ENCODE measurements at places on chromosomes 4 and X.

DNA sequence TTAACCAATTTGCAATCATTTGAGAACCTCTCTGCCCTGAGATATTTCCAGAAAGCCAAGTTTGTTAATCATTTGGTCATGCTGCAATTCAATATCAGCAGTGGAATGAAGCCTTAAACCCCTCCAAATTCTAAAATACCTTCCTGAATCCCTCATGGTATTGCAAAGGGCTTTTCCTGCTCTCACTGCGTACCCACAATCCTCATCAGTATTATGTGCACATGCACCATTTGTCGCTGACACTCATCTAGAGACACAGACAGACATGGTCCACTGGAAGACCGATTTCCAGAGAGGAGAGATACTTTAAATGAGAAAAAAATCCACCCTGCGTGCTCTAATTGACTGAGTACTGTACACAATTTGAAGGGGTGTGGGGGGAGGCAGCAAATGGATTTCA, 104.4 kb downstream of the GPC3 start:
- H3K27me3 ChIP-seq: no peaks in the 10 kb centered on the region
- H3K36me3 ChIP-seq: peaks cover 14% of the 10 kb centered on the region
- peak overlapping the region; percentile 32 for H3K4me3 ChIP-seq

- H3K4me3 ChIP-seq: peak within 1 kb of the TSS; percentile 82
- peaks cover 15% of the 10 kb centered on the region for H3K4me1 ChIP-seq
- peaks cover 5% of the 10 kb centered on the region for H3K27me3 ChIP-seq
- peak; percentile 73 for DNase-seq
Observed at GRCh38 chrX:153934762-153935325, at the start of gene NAA10. Gene NAA10 (minus strand): TSS chrX:153935037. CDS start chrX:153934904, 133 bp downstream.

DNA sequence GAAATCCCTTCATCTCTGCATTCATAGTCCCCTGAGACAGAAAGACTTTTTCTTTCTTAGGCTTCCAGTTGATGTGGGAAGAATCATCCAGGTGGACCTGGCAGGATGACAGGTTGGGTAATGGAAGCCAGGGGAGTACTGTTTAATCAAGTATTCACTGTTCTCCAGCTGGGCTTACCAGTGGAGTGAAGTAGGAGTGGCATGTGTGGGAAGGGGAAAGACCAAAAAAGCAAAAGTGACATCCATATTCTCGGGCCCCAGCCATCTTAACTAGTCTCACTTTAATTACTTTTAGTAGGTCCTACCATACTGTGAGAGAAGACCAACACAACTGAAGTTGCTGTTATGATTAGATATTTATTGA, 18.5 kb downstream of the VSIG4 start:
- no peaks in the 10 kb centered on the region for H3K36me3 ChIP-seq
- H3K27ac ChIP-seq: no peak overlapping the region
- no peaks in the 10 kb centered on the region for H3K27me3 ChIP-seq
- DNase-seq: no peak
- H3K4me3 ChIP-seq: no peak overlapping the region

DNA sequence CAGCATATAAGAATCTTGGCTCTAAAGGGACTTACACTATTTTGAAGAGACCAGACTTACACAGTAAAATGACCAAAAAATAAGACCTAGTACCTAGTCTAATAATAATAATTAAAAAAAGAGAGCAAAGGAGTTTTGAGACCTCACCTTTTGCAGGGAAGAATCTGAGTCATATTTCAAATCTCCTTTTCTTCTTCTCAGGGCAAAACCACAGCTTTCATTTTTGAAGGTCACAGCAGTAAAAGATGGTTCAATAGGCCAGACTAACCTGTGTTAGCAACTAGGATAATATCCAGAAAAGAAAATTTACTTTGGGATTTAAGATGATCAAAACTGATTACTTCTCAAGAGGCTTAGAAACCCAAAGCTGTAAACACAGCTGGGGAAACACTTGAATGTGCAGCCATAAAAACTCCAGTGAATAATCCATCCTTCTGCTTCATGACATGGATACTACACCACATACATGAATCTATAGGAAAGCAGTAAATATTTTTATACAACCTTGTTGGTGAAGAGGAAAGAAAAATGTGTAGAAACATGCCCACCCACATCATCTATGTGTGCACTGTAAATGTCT, 25.9 kb upstream of the LNX1 start:
- no peak overlapping the region for H3K4me3 ChIP-seq
- DNase-seq: no peak
- H3K27ac ChIP-seq: no peak overlapping the region
- H3K27me3 ChIP-seq: no peaks in the 10 kb centered on the region
- no peaks in the 10 kb centered on the region for H3K36me3 ChIP-seq

DNA sequence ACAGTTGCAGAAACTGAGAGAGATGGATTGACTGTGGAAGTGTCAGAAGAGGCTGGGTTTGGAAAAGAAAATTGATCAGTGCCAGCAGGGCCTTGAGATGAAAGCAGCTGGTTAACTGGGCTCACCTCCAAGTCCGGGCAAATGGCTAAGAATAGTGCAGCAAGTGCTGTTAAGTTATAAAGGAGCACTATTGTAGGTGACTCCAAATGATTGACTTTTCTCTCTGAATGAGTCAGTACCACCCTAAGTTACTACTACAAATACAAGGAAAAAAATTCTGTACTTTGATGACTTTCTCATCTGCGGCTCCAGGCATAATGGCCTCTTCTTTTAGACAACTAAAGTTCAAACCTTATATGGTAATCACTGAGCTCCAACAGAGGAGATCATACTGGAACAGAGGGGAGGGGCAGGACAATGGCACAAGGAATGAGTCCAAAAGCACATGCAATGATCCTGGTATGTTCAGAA, 733.4 kb upstream of the INTU start:
- no peak for DNase-seq
- peaks cover 4% of the 10 kb centered on the region for H3K36me3 ChIP-seq
- H3K27ac ChIP-seq: no peak overlapping the region
- no peaks in the 10 kb centered on the region for H3K27me3 ChIP-seq

GRCh38 chr4:183959319-183960045, 54.4 kb downstream of the STOX2 start:
- no peak overlapping the region for H3K27ac ChIP-seq
- peaks cover 6% of the 10 kb centered on the region for H3K36me3 ChIP-seq
- H3K27me3 ChIP-seq: no peaks in the 10 kb centered on the region
- DNase-seq: no peak
- no peak overlapping the region for H3K4me3 ChIP-seq
- peaks cover 37% of the 10 kb centered on the region for H3K4me1 ChIP-seq

DNA sequence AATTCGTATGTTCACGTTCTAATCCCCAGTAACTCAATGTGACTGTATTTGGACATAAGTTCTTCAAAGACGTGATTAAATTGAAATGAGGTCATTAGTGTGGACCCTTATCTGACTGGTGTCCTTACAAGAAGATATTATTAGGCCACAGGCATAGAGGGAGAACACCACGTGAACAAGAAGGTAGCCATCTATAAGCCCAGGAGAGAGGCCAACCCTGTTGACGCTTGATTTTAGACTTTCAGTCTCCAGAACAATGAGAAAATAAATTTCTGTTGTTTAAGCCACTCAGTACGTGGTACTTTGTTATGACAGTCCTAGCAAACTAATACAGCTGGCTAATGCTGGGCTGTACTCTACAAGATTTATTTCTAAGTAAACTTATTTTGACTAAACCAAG, 1.5 kb upstream of the EIF1AX start:
- H3K36me3 ChIP-seq: peaks cover 23% of the 10 kb centered on the region
- H3K27ac ChIP-seq: no peak overlapping the region
- H3K27me3 ChIP-seq: no peaks in the 10 kb centered on the region
- DNase-seq: no peak
- H3K4me3 ChIP-seq: peak overlapping the region; percentile 61
- H3K4me1 ChIP-seq: peaks cover 15% of the 10 kb centered on the region

- H3K4me1 ChIP-seq: peaks cover 39% of the 10 kb centered on the region
- peaks cover 2% of the 10 kb centered on the region for H3K27me3 ChIP-seq
- H3K27ac ChIP-seq: peak overlapping the region; percentile 41
- no peak for DNase-seq
- H3K36me3 ChIP-seq: peaks cover 29% of the 10 kb centered on the region
- H3K4me3 ChIP-seq: no peak overlapping the region
Observed at GRCh38 chr4:26372525-26373172, 51.8 kb downstream of the RBPJ start.

GRCh38 chr4:119264743-119265142, 52.2 kb downstream of the USP53 start:
- H3K27ac ChIP-seq: no peak overlapping the region
- no peak for DNase-seq
- H3K4me1 ChIP-seq: no peaks in the 10 kb centered on the region
- no peaks in the 10 kb centered on the region for H3K27me3 ChIP-seq

DNA sequence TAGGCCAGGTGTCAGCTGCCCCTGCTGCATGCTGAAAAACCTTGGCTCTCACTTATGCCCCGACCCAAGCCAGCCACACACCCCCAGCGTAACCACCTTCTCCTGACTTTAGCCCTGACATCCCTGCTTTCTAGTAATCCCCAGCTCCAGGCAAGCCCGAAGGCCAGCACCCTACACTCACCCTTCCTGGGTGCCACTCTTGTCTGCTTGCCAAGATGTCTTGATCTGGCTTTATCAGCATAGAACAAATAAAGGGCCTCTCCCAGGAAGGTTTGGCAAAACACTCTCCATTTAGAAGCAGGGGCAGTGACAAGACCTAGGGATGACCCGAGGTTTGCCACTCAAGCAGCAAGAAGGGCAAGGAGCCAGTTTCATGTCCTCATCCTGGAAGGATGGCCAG, 6.8 kb upstream of the MAP9 start:
- no peak overlapping the region for H3K4me3 ChIP-seq
- no peak overlapping the region for H3K27ac ChIP-seq
- H3K27me3 ChIP-seq: peaks cover 27% of the 10 kb centered on the region
- no peak for DNase-seq

- no peak overlapping the region for H3K4me3 ChIP-seq
- peaks cover 21% of the 10 kb centered on the region for H3K27me3 ChIP-seq
- H3K27ac ChIP-seq: no peak overlapping the region
- no peaks in the 10 kb centered on the region for H3K36me3 ChIP-seq
Observed at GRCh38 chrX:38513112-38513742, 48.1 kb upstream of the TSPAN7 start.

All from nephron progenitor cell (in vitro differentiated cells).